ENCODE measurements at places on chromosomes 5 and 9. TPM values are rescaled to one million over a fixed set of nuclear protein-coding genes. Genes with fewer than 3 reads are reported as not detected.

GRCh38 chr9:127567035-127567729 lies 44.9 kb upstream of the STXBP1 start:
- no peak for DNase-seq

GRCh38 chr5:72177538-72177937 lies 70.3 kb downstream of the MAP1B start:
- no peak for DNase-seq

- DNase-seq = no peak
These were observed 547.8 kb downstream of the CCDC171 start for GRCh38 chr9:16100537-16101091.

- DNase-seq = no peak
These were observed 142.9 kb upstream of the POU5F2 start for GRCh38 chr5:93884254-93884653.

DNA sequence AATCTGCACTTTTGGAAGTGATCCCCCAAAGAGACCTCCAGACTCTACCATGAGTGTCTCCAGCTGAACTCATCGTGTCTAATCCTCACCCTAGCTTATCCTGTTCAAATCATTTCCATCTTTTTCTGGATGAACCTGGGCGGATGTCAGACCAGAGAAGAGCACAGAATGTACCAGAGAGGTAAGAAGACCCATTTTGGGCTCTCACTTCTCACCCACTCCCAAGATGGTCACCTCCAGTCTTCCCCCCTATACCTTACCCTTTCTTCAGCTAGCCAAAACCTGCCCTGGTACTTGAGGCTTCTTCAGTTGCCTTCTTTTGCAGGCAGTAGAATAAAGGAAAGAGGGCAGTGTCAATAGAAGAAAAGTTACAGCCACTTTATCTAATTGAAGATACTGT lies 27.9 kb upstream of the ANXA2R start:
- DNase-seq = no peak

DNA sequence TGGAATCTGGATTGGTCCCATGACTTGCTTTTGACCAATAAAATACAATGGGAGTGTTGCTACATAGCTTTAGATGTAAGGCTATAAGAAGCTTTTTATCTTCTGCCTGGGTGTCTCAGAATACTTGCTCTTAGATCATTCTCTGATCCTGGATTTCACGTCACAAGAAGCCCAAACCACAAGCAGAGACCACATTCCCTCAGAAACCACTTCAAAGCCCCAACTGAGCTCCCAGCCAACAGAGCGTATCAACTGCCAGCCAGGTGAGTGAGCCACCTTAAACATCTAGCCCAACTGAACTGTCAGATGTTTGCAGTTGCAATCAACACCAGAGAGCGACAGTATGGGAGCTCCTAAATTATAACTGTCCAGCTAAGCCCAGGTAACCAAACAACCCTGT lies 687.1 kb downstream of the TLE1 start:
- no peak for DNase-seq

DNA sequence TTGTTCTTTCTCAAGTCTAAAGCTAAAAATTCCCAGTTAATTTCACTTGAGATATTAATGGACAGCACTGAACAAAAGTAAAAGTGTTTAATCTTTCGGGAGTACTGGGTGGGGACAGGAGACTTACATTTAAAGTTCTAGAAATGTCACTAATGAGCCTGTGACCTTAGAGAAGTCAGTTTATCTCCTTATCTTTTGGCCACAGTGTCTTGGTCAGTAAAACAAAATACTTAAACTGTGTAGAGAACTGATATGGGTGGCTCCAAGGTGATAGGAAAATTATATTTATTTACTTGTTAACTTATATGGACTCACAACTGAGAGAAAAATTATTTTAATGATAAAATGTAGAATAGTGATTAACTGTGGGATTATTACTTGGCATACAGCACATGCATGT lies 8.9 kb downstream of the IPO11 start:
- no peak for DNase-seq

DNA sequence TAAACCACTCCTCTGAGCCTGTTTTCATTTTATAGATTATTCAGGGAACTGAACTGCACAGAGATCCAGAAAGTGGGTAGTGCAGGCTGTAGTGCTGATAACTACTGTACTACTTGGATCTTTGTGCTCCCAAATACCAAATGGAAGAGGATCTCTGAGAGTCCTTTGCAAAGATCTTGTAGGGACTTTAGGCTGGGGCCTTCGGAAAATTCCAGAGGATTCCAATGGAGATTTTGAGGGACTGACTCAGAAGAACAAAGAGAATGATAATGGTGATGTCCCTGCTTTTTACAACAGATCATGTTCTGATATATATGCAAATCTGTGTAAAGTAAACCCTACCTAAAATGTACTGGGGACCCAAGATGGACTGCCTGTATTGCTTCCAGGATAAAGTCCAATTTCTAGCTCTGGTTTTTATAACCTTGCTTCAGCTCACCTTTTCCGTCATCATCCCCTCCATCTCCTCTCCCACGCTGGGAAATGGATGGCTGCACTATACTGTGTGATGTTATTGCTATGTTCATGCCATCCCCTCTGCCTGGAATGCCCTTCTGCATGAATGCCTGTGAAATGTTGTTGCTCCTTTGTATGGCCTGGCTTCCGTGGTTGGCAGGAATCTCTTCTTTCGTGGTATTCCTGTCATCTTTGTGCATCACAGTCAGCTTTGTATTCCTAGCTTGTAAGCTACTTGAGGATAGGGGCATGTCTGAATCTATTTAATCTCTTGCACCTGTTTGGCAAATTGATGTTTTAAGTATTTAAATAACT lies 9.7 kb upstream of the PSMD5 start:
- DNase-seq = no peak

- no peak for DNase-seq
These were observed 149.1 kb downstream of the GHR start for GRCh38 chr5:42572313-42572712.

GRCh38 chr5:146082798-146083197 lies 22.6 kb downstream of the PLAC8L1 start:
- DNase-seq = no peak

DNA sequence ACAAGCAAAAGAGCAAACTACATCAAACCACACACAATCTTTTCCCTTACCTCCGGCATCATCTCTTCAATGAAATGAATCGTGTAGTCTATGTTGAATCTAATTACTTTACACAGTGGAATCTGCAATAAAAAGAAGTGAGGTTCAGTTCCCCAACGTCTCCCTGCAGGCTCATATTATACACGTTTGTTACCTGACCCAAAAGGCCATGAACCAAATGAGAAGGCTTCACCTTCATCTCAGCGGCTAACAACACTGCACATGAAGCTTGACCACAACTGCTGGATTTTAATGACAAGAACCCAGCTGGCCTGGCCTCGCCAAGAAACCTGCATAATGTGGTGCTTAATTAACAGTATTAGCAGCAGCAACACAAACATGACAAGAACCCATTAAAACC lies 45.5 kb downstream of the DROSHA start:
- DNase-seq = no peak

- no peak for DNase-seq
These were observed 99.7 kb downstream of the SERINC5 start for GRCh38 chr5:80156156-80156555.

GRCh38 chr9:82761027-82761426 lies 301.9 kb downstream of the RASEF start:
- DNase-seq = no peak

DNA sequence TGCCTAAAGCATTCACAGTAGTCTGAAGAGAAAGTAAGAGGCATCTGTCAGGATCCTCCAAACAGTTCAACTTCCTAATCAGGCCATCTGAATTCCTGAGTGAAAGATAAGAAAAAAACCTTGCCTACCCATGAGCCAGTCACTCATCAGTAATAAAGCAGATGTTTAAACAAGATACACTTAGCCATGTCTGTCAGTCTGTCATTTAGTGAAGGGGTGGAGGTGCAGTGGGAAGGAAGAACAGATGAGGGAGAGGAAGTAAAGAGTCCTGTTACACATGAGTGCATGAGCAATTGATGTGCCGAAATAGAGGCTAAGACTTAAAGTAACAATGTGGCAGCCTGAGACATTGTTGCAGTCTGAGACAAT lies 29.9 kb upstream of the DMRTA1 start:
- DNase-seq = no peak

Gene HACD4
- total RNA-seq = 7.9 TPM

Gene TSTD2
- total RNA-seq = 19.2 TPM

Gene GBGT1
- 30.8 TPM for total RNA-seq

Gene ST8SIA4
- total RNA-seq = 38.5 TPM

Gene UTP15
- total RNA-seq = 16.1 TPM

Gene TIMD4
- total RNA-seq = 18.2 TPM

Gene SCGB3A2
- not detected for total RNA-seq

All from spleen (tissue), 13 donors.